Activated effector memory CD4-positive, alpha-beta T cell treated with anti-CD3 and anti-CD28 coated beads, Interleukin-2, amount 50 U/mL, for 16 hours (primary cell): ENCODE measurements at places on chromosomes 6 and 20.

DNA sequence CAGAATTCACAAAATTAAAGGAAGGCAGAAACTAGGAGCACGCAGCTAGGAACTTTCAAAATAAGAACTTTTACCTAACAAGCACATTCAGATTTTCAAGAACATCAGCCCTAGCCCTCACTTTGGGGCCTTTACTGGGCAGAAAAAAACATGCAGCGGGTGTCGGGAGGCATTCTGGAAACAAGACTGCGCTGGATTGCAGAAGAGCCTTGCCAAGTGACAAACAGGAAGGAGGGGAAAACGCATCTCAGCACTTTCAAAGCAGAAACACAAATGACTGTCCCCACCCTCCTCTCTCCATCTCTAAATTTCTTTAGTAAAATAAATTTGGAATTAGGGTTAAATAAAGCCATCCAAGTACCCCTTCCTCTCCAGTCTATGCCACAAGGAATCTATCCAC, 74.6 kb upstream of the RREB1 start:
- DNase-seq = no peak

GRCh38 chr6:96465321-96465903, 56.2 kb upstream of the UFL1 start:
- DNase-seq = no peak

DNA sequence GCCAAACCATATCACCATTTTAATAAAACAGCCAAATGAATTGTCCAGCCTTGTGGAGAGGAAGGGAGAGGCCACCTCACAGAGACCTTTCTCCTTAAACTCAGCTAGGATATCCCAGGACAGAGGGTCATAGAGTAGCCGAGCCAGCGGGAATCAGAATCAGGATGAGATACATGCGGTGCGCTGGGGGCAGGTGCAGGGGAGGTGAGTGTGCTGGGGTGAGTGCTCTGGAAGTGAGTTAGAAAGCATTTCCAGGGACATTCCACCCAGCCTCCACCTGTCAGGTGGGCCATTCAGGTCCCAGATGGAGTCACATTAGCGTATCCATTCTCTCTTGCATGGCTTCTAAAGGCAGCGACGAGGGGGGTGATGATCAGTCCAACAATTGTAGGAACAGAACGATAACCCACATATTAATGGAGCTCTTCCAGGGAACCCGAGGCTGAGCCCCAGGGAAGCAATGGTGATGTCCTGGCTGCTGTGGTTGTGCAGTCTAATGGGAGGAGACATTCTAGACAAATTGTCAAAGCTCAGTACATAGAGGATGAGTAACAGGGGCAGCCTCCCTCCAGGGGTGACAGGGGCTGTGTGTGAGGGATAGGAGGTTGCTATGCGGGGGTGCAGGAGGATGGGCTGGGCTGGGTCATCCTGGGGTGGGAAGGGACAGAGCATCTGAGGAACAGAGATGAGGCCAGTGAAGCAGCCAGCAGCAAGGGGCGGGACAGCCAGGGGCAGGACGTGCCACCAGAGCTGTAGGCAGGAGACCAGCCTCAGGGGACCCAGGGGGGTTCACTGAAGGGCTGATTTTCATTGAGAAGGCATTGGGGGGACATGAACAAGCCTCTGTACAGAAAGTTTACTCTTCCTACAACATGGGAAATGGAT, 88.7 kb upstream of the FRMD1 start:
- no peak for DNase-seq

- no peak for DNase-seq
Measured at GRCh38 chr20:53925651-53926401, 144.6 kb downstream of the BCAS1 start.

DNA sequence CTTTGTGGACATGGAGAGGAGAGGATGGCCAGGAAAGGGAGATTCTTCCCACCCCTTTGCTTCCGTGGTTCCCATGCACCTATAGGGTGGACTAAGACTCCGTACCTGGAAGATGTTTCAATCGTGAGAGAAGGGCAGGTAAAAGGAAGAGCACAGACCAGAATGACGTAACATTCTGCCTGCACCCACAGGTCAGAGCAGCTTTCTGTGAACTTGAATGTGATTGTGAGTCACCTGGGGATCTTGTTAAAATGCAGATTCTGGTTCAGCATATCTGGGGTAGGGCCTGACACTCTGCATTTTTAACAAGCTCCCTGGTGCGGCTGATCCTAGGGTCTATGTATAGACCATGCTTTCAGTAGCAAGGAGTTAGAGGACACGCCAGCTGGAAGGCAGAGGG, 164.1 kb upstream of the SGK1 start:
- no peak for DNase-seq

GRCh38 chr6:169827290-169827717, 75.9 kb downstream of the ERMARD start:
- no peak for DNase-seq

GRCh38 chr6:115544765-115545671, 515.7 kb downstream of the FRK start:
- no peak for DNase-seq

DNA sequence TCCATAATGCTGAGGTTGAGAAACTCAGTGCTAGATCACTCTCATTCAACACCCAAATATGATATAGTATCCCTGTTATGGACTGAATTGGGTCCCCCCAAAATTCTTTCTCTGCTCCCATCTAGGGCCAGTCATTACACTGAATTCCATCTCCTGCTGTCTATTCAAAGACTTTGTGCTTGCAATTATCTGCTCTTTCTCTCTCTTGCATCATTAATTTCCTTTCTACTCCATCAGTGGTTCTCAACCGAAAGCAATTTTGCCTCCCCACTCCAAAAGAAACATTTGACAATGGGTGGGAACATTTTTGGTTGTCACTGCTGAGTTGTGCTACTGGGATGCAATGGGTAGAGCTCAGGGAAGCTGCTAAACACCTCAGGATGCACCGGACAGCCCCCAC, 271.5 kb upstream of the CDYL start:
- DNase-seq = no peak

DNA sequence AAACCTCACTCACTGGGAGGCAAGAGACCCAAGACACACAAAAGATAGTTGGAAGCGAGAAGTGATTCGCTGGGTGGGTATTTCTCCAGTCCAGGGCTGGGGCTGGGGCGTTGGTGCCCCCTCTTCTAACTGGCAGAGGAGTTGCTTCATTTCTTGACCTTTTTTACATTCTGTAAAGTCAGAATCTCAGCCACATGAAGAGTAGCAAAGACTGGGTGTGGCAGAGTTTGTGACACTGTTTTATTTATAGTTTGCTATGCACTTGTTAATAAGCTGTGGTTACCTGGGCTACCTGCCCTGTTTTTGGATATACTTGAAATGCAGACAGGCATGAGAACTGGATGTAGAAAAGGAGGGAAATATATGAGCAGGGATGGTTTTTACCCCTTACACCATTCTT, 42.3 kb downstream of the IL20RA start:
- no peak for DNase-seq

DNA sequence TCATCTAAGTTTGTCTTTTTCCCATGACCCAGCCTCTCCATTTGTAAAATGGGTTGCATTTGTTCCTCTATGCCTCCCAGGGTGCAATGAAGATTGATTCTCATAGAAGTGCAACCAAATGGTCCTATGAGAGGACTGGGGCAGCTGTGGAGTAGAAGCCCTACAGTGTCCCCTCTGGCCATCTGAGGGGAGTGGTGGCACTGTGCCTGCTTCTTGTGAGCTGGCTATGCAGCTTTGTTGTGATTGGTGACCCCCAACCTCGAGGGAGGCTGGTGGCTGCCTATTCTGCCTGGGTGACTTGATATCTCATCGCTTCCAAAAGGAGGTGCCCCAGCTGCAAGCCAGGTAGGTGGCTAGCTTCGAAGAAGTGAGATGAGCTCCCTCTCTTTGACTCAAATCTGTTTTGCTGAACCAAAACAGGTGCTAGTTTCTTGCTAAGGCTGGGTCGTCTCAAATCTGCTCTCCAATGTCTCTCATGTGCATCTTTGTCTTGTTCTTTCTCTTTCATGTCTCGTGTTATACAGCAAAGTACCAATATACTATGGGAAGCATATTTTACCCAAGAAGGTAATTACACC, 33.9 kb downstream of the TXLNB start:
- no peak for DNase-seq

GRCh38 chr6:97322811-97323210, 39.8 kb upstream of the MMS22L start:
- no peak for DNase-seq

- DNase-seq = peak; percentile 68
Measured at GRCh38 chr6:36977470-36977941, 8.5 kb downstream of the MTCH1 start.

DNA sequence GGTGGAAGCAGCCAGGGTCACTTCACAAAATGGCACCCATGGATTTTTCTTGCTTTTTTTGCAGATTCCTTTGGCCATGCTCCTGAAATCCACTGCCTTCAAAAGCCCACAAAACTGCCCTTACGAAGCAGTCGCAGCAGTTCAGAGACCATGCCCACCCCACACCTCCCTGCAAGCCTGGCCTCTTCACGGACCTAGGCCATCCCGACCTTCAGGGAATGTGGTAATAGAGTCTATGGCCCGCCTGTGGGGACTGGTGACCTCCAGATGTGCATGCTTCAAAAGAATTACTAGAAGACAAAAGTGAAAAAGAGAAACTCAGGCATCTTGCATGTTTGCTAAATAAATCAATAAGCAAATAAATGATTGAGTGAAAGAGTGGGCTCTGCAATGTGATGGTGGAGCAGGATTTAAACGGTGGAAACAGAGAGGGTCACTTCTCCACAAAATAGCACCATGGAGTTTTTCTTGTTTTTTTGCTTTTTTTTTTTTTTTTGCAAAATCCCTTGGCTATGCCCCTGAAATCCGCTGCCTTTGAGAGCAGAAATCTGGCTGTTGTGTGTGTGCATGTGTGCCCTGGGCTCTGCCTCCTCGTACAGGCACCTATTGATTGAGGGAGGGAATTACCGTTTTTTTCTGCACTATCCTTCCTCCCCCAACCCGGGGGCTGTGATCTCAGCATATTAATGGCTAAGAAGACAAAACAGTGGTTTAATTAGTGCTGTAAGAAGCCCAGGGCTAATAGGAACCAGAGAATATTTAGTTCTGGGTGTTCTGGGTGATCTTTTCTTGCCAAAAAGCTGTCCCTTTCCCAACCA, 107.4 kb downstream of the PXDC1 start:
- no peak for DNase-seq

DNA sequence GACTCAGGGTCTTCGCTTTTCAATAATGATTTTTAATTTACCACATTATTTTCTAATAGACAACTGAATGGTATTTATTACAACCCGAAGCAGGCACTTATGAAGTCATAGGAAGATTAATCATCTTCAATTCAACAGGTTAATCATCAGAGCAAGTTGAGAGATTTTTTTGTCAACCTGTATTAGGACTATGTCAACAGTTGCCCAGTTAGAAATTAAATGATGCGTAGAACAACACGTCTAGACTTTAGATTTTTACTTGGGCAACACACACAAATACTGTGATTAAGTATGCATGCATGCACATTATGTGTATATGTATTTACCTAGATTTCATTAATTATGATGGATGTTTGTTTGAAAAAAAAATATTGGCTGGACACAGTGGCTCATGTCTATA, 4.3 kb downstream of the ILRUN start:
- DNase-seq = no peak

DNA sequence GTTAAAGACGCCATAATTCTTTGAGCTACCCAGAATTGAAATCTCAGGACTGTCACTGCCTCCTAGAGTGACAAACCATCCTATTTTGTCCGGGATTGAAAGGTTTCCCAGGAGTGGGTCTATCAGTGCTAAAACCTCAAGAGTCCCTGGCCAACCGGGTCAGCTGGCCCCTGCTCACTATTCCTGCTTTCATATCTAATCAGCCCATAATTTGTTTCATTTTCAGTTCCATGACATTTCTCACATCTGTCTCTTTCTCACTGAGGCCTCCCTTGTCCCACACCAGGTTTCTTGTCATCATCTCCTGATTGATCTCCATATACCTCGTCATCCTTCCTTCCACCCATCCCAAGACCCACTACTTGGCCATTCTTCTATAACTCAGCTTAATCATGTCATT, 98.2 kb downstream of the SLC35B3 start:
- no peak for DNase-seq

- DNase-seq = peak; percentile 62
Measured at GRCh38 chr6:99189823-99190721, 159.4 kb downstream of the FAXC start.

- DNase-seq = no peak
Measured at GRCh38 chr20:25206063-25206403, 10.5 kb downstream of the ENTPD6 start.

GRCh38 chr6:37192666-37193065, 22.7 kb downstream of the PIM1 start:
- no peak for DNase-seq
